ENCODE measurements at places on chromosomes 7 and 10. TPM values are rescaled to one million over a fixed set of nuclear protein-coding genes. Genes with fewer than 3 reads are reported as not detected.
A peak's percentile ranks its signal among the peaks of the same experiment; 100 is the strongest.

The EVX1 gene
- not detected for total RNA-seq

The FEZF1 gene
- not detected for total RNA-seq

The BHLHA15 gene
- not detected for total RNA-seq

The BNIP3 gene
- total RNA-seq = 175 TPM

The ANXA8 gene
- 4.8 TPM for total RNA-seq

The NYAP1 gene
- total RNA-seq = 10.5 TPM

GRCh38 chr10:97838091-97838490 is 11.6 kb upstream of the GOLGA7B start:
- no peak overlapping the region for H3K4me3 ChIP-seq
- peaks cover 6% of the 10 kb centered on the region for H3K4me1 ChIP-seq
- no peaks in the 10 kb centered on the region for H3K27me3 ChIP-seq
- DNase-seq = no peak

GRCh38 chr7:73734619-73735527 is 3.7 kb downstream of the ABHD11 start:
- no peaks in the 10 kb centered on the region for H3K4me1 ChIP-seq
- H3K27me3 ChIP-seq = no peaks in the 10 kb centered on the region
- peak; percentile 41 for DNase-seq

DNA sequence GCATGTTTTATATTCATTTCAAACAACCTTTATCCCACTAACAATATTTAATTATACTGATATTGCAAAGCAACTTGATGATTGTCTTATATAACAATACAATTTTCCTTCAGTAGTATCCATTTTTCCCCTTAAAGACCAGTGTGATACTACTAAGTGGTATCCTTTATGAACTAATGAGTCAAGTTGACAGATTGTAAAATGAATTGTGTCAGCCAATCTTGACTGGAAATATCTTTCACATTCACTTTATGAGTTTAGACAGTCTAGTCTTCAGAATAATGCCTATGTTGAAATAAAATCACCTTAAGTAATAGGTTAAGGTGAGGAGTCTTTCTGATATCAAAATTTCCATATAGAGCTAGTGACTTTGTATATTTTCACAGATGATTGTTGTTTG is 950.0 kb upstream of the CELF2 start:
- no peak overlapping the region for H3K4me3 ChIP-seq
- H3K27me3 ChIP-seq = no peaks in the 10 kb centered on the region
- DNase-seq = no peak
- no peaks in the 10 kb centered on the region for H3K4me1 ChIP-seq
- H3K36me3 ChIP-seq = no peaks in the 10 kb centered on the region

GRCh38 chr10:71881647-71882355 is 30.8 kb upstream of the PSAP start:
- H3K4me1 ChIP-seq = no peaks in the 10 kb centered on the region
- H3K4me3 ChIP-seq = no peak overlapping the region
- H3K27me3 ChIP-seq = no peaks in the 10 kb centered on the region
- DNase-seq = no peak
- H3K36me3 ChIP-seq = no peaks in the 10 kb centered on the region

- no peaks in the 10 kb centered on the region for H3K36me3 ChIP-seq
- H3K27me3 ChIP-seq = no peaks in the 10 kb centered on the region
- DNase-seq = no peak
- H3K27ac ChIP-seq = peak overlapping the region; percentile 85
- no peaks in the 10 kb centered on the region for H3K4me1 ChIP-seq
Measured at GRCh38 chr10:92573091-92573797, 649 bp downstream of the IDE start.

GRCh38 chr7:90432752-90433151 is 29.5 kb downstream of the CLDN12 start:
- H3K27ac ChIP-seq = no peak overlapping the region
- H3K27me3 ChIP-seq = no peaks in the 10 kb centered on the region
- no peak overlapping the region for H3K4me3 ChIP-seq
- H3K36me3 ChIP-seq = no peaks in the 10 kb centered on the region
- DNase-seq = no peak
- H3K4me1 ChIP-seq = no peaks in the 10 kb centered on the region

DNA sequence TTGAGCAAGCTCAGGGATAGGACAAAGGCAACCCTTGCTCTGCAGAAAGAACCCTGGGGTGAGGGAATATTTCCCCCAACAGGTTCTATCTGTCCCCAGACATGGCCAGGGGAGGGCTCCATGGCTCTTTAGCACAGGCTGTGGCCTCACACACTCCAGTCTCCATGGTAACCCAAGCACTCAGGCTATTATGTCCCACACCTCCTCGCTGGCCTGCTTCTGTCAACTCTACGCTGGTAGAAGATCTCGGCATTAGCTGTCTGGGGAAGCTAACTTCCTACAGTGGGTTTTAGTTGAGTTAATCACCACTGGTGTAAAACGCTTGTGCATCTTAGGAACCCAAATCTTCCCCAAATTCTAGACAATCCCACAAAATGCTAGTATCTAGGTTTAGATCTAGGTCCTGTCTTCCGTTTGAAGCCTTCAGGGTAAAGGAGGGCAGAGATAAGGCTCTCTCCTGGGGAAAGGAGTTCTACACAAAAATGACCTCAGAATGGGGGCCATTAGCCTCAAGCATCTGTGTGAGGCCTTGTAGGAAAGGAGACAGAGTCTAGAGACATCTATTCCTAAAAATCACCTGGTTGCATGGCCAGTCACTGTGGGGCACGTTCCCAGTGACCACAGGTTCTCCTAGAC is 36.7 kb upstream of the SLIT1 start:
- no peaks in the 10 kb centered on the region for H3K36me3 ChIP-seq
- no peak overlapping the region for H3K27ac ChIP-seq
- no peak for DNase-seq
- no peak overlapping the region for H3K4me3 ChIP-seq
- H3K27me3 ChIP-seq = no peaks in the 10 kb centered on the region

DNA sequence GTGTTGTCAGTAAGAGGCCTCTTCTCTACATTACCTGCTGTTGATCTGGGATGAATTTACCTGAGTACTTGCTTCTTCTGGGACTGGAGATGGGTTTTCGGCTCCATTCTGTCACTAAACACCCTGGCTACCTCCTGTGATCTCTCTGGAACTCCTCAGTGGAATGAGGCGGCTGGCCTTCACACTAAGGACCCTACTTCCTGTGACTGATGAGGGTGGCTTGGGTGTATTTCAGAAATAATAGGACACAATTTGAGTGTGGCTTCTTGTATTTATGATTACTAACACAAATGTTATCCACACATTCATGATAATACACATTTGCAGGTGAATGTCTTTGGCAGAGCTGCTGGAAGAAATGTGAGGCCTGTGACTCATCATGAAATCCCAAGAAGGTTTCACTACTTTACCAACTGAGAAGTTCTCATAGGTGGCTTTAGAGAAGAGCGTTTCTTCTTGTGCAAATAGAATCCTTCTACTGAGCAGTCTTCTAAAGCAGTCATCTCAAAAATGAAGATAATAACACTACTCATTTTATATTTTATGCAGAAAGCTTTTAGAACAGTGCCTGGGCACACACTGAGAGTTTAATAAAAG is 21.3 kb upstream of the EVX1 start:
- H3K27ac ChIP-seq = no peak overlapping the region
- H3K4me3 ChIP-seq = no peak overlapping the region
- no peaks in the 10 kb centered on the region for H3K4me1 ChIP-seq
- DNase-seq = no peak

DNA sequence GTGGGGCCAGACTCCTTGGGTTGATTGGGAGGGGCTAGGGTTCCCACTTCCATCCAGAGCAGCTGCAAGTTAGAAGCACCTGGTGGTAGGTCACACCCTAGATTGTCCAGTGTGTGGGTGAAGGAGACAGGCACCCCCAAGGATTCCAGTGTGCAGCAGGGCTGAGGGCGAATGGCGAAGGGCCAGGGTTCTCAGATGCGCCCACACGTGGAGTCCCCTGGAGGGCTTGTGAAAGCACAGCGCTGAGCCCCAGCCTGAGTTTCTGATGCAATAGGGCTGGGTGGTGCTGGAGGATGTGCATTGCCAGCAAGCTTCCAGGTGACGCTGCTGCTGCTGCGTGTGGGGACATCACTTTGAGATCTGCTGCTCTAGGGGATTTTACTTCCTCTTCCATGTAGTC is 25.4 kb downstream of the TBATA start:
- H3K27me3 ChIP-seq = no peaks in the 10 kb centered on the region
- no peak for DNase-seq
- no peaks in the 10 kb centered on the region for H3K36me3 ChIP-seq
- no peak overlapping the region for H3K27ac ChIP-seq
- no peak overlapping the region for H3K4me3 ChIP-seq

GRCh38 chr7:94980418-94981142 is 73.2 kb downstream of the PPP1R9A start:
- no peaks in the 10 kb centered on the region for H3K36me3 ChIP-seq
- no peak overlapping the region for H3K27ac ChIP-seq
- no peak overlapping the region for H3K4me3 ChIP-seq
- peaks cover 6% of the 10 kb centered on the region for H3K4me1 ChIP-seq

- H3K27ac ChIP-seq = no peak overlapping the region
- no peak overlapping the region for H3K4me3 ChIP-seq
- DNase-seq = no peak
- no peaks in the 10 kb centered on the region for H3K36me3 ChIP-seq
Measured at GRCh38 chr10:114899982-114900381, 38.0 kb upstream of the TRUB1 start.

GRCh38 chr7:72159911-72160310 is 252.2 kb downstream of the CALN1 start:
- no peaks in the 10 kb centered on the region for H3K36me3 ChIP-seq
- H3K4me3 ChIP-seq = no peak overlapping the region
- no peaks in the 10 kb centered on the region for H3K27me3 ChIP-seq
- no peaks in the 10 kb centered on the region for H3K4me1 ChIP-seq
- H3K27ac ChIP-seq = no peak overlapping the region

DNA sequence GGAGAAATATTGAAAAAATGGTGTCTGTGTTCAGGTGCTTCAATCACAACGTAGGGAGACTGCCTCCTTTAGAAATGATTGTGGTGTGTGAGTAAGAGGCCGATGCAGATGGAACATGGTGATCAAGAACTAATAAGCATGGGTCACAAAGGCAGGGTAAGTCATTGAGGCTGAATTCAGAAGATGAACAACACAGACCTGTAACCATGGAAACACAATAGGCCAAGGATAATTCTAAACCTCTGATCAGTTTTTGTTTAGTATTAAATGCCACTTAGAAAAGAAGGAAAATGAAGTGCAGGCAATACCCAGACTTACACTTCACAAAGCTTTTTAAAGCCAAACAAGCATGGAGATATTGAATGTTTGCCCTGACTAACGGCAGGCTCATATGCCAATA is 32.8 kb upstream of the TAS2R16 start:
- H3K27ac ChIP-seq = no peak overlapping the region
- H3K4me3 ChIP-seq = no peak overlapping the region
- no peak for DNase-seq

GRCh38 chr10:108436096-108436495 is 1271.6 kb upstream of the SORCS1 start:
- H3K4me1 ChIP-seq = no peaks in the 10 kb centered on the region
- no peaks in the 10 kb centered on the region for H3K36me3 ChIP-seq
- no peaks in the 10 kb centered on the region for H3K27me3 ChIP-seq
- no peak overlapping the region for H3K4me3 ChIP-seq

DNA sequence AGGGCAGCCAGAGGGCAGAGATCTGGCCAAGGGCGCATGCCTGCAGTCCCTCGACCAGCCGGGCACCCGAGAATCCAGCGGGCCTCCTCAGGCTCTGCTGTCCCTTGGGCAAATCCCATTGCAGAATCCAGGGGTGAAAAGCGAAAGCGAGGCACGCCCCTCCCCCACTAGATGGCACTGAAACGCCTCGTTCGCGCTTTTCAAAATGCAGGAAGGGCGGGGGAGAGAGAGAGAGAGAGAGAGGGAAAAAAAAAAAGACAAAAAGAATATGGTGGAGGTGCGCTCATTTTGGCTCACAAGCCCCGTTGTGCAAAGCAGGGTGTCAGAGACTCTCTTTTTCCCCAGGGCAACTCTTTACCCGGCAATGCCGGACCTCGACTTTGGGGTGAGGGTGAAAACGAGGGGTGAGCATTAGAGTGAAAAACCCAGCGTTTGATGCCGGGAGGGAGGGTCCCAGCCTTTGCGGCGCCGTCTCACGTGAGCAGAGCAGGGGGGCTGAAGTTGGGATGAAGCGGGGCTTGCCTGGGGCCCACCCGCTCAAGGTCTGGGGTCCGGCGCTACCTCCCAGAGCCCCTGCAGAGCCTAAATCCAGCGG is 2.5 kb upstream of the TMEM178B start:
- peak overlapping the region; percentile 22 for H3K4me3 ChIP-seq
- H3K27ac ChIP-seq = no peak overlapping the region

GRCh38 chr10:96758423-96758822 is 38.1 kb upstream of the PIK3AP1 start:
- no peak for DNase-seq
- no peaks in the 10 kb centered on the region for H3K4me1 ChIP-seq
- no peaks in the 10 kb centered on the region for H3K36me3 ChIP-seq

DNA sequence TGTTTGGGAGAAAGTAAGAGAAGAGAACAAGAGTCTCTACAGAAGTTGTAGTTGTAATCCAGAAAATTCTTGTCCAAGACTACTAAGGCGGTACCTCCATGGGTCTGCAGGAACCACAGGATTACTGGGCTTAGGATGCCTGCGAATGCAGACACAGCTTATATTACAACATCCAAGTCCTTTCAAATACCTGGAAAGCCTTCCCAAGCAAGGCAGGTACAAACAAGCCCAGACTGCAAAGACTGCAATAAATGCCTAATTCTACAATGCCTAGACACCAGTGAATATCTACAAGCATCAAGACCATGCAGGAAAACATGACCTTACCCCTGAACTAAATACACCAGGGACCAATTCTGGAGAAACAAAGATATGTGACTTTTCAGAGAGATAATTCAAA is 178.2 kb downstream of the ARL4A start:
- no peaks in the 10 kb centered on the region for H3K36me3 ChIP-seq
- H3K27me3 ChIP-seq = no peaks in the 10 kb centered on the region
- no peak for DNase-seq
- no peak overlapping the region for H3K27ac ChIP-seq

DNA sequence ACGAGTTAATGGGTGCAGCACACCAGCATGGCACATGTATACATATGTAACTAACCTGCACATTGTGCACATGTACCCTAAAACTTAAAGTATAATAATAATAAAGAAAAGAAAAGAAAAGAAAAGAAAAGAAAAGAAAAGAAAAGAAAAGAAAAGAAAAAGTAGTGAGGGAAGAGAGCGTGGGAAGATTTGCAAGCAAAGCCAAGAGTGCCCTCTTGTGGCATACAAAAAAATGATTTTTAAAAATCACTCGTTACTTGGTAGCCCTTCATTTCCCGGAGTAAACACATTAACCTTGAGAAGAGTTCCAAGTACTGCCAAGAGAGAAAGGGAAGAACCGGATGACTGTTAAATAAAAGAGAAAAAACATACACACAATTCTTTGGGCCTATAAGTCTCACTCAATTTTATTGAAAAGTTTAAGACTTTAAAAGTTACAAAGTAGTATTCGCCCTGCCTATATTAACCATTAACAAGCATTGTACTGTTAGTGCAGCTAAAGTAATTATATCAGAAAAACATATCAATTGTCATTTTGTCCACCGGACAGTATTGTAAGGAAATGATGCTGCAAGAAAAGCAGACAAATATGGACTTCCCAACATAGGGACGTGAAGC is 6.2 kb upstream of the CH25H start:
- no peak for DNase-seq
- no peak overlapping the region for H3K27ac ChIP-seq
- H3K4me1 ChIP-seq = peaks cover 5% of the 10 kb centered on the region
- no peak overlapping the region for H3K4me3 ChIP-seq

All from tibial nerve (tissue), 4 donors.